Panc1 (cell line): ENCODE measurements at places on chromosomes 5 and 9.

DNA sequence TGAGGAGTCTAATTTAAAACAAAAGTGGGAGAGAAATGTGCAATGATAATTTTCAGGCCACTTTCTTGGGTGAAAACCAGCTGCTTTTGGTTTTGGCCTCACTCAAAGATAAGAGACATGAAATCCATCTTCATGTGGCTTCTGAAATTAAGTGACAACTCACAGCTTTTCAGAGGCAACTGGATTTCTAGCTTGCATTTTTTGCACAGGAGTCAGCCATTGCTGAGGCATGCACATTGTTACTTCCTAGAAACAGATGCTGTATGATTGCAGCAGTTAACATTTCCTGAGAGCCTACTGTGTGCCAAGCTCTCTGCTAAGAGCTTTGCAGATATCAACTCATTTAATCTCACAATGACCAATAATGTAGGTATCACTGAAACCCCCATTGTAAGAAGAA is 562.6 kb downstream of the NR2F1-AS1 start:
- DNase-seq: no peak

- no peak for DNase-seq
These were observed 161.3 kb downstream of the ZNF608 start for GRCh38 chr5:124584991-124585715.

GRCh38 chr5:151694035-151694485 is 7.3 kb upstream of the SPARC start:
- no peak for DNase-seq

- DNase-seq: no peak
These were observed 80.8 kb downstream of the TLR4 start for GRCh38 chr9:117784996-117785395.

- DNase-seq: peak; percentile 67
These were observed 24.9 kb downstream of the ARHGEF37 start for GRCh38 chr5:149605998-149606724.

DNA sequence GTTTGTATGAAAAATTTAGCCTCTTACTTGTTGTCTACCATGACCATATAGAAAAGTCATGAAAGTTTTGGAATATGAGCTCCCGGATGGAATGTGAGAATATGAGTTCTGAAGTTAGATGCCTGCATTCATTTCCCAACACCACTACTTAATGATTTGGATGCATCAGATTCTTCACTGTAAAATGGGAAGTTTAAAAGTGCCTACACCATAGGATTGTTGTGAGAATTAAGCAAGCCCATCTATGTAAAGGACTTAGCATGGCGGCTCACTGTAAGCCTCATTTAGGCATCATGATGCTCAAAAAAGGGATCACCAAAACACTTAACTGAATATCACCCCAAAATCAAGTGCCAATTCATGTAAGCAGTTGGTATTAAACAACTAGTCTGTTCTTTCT is 177.3 kb downstream of the RAB3C start:
- DNase-seq: no peak

GRCh38 chr5:34977934-34978613 is 48.7 kb downstream of the DNAJC21 start:
- DNase-seq: no peak

DNA sequence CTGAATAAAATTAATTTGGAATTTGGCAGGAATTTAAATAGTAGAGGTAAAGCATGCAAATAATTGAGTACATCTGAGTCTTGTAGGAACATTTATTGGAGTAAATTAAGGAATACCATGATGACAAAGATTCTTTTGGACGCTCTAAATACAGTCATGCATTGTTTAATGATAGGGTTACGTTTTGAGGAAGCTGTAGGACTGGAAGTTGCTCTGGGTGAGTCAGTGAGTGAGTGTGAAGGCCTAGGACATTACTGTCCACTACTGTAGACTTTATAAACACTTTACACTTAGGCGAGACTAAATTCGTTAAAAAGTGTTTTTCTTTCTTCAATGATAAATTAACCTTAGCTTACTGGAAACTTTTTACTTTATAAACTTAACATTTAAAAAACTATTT is 113.0 kb downstream of the FAM170A start:
- no peak for DNase-seq

DNA sequence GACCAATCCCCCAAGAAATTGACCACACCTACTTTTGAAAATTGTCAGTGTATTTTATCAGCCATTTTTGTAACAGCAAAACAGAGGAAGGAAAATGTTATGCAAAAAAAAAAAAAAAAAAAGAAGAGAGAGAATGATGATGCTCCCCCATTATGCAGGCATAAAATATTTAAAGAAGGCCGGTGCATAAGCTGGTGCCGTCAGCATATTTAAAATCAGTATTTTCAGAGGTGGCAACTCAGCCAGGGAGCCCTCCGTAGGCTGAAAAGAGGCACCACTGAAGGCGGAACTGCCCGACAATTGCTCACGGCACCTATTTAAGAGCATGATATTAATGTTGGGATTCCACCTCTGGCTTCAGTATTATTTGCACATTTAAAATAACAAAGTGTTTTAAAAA is 33.4 kb downstream of the IRX2 start:
- DNase-seq: no peak

GRCh38 chr5:18455521-18455920 is 821.3 kb downstream of the TAF11L14 start:
- no peak for DNase-seq

DNA sequence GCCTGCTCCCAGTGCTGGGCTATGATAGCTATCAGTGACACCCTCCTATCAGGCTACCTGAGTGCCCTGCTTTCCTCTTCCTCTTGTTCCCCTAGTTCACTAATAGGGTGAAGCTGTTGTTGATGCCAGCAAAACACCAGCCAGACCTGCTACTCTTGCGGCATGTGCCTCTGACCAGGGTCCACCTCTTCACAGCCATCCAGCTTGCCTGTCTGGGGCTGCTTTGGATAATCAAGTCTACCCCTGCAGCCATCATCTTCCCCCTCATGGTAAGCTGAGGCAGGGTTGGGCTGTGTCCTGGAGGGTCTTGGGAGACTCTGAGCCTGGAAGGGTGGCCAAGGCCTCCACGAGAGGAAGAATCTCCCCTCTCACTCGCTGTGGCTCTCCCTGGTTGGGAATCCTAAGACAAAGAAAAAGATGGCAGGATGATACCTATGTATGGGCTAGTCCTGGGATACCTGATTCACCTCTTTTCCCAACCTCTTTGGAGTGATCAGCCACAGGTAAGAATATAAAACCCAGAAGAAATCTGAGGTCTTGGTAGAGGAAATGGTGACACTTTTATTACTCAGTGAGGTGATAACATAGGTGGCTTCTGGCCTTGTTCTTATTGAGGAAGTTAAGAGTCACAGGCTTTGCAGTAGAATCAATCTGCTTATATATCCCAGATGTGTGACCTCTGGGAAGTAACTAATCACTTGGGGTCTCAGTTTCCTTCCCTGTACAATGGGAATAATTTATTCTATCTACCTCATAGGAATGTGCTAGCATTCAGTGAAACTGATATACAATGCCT is 11.6 kb downstream of the SLC4A9 start:
- DNase-seq: no peak

DNA sequence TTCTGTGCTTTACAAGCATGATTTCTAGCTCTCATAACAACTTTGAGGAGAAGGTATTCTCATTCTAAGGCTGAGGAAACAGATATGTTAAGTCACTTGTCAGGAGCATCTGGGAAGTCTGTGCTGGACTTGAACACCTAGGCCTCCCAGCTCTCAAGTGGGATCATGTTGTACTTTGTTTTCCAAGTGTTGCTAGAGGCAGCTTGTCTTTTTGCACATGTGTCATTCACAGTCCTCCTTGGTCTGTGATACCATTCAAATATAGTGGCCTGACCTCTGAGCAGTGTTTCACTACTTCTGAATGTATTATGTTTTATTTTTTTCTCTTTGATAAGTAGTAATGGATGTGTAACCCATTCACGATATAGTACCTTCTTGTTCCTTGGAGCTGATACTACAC is 21.2 kb downstream of the ZSWIM6 start:
- no peak for DNase-seq

DNA sequence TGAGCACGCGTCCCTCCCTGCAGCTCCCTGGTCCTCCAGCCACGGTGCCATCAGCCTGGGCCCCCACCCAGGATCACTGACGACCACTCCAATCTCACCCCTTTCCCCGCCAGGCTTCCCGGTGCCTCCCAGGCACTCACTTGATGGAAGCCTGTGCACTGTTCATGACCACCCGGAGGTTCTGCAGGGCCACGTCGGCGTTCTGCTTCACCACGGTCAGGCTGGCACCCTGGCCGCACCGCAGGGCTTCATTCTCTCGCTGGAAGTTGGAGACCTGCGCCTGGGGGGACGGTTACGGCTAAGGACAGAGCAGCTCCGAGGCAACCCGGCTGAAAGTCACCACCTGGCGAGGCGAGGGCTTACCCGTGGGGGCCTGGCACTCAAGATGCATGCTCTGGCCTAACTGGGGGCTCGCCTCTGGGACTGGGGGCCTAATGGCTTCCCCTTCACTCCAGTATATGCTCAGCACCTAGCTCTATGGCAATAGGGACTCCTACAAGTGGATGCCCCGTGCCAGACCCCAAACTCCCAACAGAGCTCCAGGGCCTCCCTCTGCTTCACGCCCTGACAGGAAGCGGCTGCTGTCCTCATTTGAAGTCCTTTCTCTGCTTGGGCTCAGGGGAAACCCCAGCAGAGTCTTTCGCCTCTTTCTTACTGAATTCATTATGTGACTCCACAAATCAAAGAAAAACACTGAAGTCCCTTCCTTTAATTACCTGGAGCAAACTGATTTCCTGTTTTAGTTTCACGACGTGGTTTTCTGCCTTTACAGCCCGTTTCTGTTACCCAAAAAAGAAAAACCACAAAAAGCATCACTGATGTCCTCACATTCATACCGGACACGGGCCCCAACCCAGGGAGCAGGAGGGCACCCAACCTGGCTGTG is 4.2 kb upstream of the SNAPC4 start:
- DNase-seq: no peak
